ENCODE measurements at places on chromosomes 3 and 15. TPM values are rescaled to one million over a fixed set of nuclear protein-coding genes. Genes with fewer than 3 reads are reported as not detected.

The GPR171 gene
- total RNA-seq = not detected

The MAP1A gene
- total RNA-seq = under 0.01 TPM

The IL17RB gene
- total RNA-seq = under 0.01 TPM

The SLC2A2 gene
- not detected for total RNA-seq

The ZNF860 gene
- total RNA-seq = 3.8 TPM

The CD86 gene
- total RNA-seq = 0.07 TPM

All from nasal cavity respiratory epithelium epithelial cell of viscerocranial mucosa (primary cell).